Stimulated activated CD8-positive, alpha-beta memory T cell treated with anti-CD3 and anti-CD28 coated beads, Interleukin-15, amount 100 ng/mL, for 24 hours (primary cell): ENCODE measurements at places on chromosomes 2 and 18.

DNA sequence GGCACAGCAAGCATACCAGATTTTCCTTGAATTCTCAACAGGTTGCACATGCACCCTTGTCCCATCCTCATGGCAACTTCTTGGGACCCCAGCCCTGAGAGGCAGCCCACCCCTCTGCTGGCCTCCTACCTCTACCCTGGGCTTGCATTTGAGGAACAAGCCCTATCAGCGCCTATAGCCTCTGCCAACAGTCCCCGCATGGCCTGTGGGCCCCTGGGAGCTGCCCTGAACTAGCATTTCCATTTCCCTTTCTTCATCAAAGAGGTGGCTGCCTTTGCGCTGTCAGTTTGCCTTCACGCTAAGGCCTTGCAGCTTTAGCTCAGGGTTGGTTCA lies 5.4 kb upstream of the ZAP70 start:
- no peak for DNase-seq

- DNase-seq: no peak
These were observed 39.1 kb upstream of the GALNT3 start for GRCh38 chr2:165833156-165833555.

DNA sequence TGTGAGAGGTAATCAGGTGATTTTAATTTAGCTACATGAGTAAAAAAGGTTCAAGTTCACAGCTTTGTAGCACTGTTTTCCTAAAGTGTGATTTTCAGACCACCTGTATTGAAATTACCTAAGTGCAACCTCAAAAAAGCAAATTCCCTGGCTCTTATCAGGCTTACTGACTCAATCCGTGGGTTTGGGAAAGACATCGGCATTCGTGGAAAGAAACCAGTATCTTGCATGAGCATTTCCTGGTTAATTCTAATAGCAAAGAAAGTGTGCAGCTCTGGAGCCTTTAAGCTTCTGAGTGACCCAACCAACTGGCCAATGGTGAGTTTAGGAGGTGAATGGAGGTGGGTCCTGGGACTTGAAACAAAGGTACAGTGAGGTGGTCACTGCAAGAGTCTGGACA lies 300.9 kb downstream of the NBAS start:
- no peak for DNase-seq

- DNase-seq: no peak
These were observed 45.3 kb downstream of the BIRC6 start for GRCh38 chr2:32402091-32402490.

- no peak for DNase-seq
These were observed 355.0 kb downstream of the SS18 start for GRCh38 chr18:25735459-25735858.

DNA sequence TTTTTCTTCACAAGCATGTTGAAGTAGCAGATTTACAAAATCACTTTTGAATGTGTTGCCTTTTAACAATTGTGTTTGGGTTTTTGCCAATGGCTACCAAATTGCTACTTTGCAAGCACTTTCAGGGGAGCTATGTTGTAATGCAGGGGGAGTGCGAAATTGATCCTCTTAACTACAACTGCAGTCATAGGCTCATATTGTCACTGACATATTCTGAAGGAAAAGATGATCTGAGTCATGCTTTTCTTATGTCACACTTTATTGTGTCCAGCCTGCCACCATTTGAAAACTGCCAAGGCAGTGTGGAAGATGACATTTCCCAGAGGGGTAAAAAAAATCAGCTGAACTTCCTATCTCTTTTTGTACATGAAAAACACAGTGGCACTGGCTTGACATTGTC lies 74.9 kb downstream of the GPD2 start:
- DNase-seq: no peak

GRCh38 chr2:236180831-236181453 lies 12.8 kb upstream of the GBX2 start:
- no peak for DNase-seq

DNA sequence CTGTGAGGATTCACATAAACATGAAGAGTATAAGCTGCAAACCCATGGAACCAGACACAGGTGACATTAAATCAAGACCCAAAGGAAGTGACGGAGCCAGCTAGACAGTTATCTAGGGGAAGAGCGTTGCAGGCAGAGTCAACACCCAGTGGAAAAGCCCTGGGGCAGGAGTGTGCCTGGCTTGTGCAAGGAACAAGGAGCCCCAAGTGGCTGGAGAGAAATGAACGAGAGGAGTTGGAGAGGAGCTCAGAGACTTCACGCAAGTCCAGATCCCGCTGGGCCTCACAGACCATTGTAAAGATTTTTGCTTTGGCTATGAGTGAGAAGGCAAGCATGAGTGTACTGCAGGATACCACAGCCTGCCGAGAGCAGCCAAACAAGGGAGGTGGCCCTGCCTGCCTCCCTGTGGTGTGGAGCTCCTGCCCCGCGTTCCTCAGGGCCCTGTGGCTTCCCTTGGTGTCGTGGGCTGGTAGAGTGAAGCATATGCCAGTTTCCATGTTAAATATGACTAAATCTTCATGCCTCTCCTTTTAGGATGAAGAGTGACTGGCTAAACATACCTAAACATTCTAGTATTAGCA lies 88.2 kb downstream of the SP3 start:
- DNase-seq: no peak

DNA sequence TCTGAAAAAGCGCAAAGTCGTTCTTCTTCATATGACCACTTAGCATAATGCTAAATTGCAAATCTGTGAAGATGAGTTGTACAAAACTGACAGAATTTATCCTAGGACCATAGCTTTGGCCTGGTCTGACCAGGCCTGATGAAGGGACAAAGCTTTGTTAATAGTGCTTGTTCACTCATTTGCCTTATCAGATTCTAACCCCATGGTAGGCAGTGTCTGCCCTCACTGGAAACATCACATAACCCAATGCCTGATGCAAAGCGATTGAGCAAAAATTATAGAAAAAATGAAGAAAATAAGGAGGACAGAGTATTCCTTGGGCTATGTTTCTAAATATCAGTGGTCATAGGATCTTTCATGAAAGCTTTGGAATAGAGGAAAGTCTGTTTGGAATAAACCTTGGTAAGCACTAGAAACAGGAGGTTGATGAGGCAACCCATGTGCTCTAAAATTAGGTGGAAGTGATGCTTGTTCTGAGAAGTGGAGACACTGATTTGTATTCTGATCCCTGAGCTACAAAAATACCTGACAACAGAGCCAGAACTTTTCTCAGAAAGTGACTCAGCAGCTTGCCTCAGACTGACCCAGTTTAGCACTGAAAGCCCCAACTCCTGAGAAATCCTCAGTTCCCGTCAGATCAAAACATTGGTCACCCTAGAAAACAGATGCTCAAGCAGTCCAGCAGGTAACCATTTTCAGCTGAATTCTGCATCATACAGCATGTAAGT lies 131.4 kb upstream of the MAPRE2 start:
- no peak for DNase-seq

DNA sequence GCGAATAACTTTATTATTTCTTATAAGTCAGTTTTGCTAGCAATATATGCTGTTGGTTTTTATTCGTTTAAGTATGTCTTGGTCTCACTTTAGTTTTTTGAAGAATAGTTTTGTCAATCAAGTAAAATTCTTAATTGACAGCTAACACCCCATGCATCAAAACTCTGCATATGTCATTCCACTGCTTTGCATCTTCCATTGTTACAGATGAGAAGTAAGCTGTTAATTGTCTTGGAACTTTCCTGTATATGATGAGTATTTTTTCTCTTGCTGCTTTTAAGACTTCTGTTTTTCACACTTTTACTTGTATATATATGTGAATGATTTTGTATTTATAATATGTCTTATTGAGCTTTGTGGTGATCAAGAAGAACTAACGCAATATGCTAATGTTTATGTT lies 1048.4 kb downstream of the CNTNAP5 start:
- no peak for DNase-seq

DNA sequence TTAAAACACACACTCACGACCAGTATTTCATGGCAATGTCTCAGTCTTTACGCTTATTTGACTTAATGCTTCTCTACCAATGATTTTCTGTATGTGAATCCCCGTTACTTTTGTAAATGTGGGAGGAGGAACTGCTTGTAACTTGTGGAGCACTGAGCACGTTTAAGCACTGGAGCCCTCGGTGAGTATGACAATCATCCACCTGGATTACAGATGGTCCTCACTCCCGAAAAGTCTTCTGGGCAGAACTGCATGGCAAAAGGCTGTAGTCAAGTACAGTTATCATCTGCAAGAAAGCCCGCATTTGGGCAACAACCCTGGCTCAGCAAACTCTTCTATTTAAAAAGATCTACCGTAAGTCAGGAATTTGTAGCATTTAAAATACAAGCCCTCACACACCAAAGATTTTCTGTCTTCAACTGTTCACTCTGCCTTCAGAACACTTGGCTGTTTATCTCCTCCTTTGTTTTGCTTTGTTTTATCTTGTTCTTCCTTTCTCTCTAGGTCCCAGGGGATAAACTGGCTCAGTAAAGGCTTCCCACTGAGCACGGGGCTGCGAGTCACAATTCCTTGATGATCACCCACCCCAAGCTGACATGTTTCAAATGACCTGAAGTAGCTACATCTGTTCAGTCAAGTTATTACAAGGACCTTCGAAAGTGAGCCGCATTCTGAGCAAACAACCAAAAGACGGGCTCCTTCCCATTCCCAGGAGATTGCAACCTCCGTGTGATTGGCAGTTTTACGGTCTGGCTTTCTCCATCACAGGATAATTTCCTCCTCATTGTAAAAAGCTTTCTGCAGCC lies 102.2 kb downstream of the DLGAP1 start:
- no peak for DNase-seq

DNA sequence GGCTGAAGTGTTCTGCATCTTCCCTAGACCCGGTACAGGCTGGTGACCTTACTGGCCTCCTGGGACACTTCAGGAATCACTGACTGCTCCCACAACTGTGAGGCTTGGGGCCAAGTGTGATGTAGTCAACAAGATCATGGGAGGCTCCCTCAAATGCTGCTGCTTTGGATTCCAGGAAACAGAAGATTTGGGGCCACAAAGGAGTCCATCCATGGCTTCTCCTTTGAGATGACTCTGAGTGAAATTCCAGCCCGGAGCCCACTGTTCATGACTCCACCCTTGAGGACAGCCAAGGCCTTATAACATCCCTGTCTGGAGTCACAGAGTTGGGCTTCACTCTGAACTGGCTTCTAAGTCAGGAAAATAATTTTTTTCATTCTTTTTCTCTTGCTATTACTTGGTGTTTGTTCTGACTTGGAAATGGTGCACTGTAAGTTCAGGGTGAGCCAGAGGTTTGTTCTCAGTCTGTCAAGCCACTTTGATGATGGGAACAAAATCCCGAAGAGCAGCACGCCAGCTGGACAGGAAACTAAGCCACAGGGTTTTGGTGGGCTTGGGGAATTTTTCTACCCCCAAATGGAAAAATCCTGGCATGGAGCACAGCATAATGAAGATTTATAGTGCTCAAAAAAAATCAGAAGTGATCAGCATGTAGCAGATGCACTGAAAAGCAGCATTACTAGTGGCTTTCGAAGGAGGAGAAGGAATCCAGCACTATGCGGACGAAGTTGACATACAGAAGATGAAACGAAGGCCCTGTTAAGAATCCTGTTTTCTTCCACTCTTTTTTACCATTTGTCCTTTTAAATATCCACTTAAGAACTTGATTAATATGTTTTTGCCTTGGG lies 98.1 kb upstream of the ZFP36L2 start:
- DNase-seq: no peak

- no peak for DNase-seq
These were observed 67.1 kb downstream of the DIS3L2 start for GRCh38 chr2:232028631-232029030.

DNA sequence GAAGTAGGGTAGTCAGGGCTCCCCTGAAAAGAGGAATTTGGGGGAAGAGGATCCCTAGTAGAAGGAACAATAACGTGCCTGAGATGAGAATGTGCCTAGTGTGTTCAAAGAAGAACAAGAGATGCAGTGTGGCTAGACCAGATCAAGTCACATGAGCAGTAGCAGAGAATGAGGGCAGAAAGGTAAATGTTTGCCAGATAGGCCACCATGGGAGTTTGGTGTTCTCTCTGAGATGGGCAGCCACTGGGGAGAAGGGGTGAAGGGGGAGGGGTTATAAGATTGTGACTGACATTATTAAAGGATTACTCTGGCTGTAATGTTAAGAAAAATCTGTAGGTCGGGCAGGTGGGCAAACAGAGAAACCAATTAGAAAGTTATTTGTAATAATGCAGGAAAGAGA lies 166.0 kb downstream of the LCLAT1 start:
- DNase-seq: no peak

DNA sequence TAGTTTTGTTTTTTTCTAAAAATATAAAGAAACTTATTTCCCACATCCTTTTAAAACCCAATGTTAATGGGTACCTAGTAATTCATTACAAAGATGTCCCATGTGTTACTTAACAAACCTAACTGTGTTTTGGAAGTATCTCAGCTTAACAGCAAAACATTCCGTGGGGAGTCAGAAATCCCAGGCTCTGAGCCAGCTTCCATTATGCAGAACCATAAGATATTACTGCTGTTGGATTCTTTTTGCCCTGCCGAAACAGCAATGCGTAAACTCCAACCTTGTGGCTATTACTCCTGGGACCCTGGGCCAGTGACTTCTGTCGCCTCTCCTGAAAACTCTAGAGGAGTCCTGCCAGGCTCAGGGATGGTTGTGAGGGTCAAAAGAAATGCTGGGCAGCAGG lies 174.1 kb downstream of the UXS1 start:
- no peak for DNase-seq

- no peak for DNase-seq
These were observed 2.8 kb upstream of the PPP4R3B start for GRCh38 chr2:55620123-55620779.

GRCh38 chr2:175001566-175001965 lies 3.6 kb downstream of the CHN1 start:
- DNase-seq: no peak

GRCh38 chr2:174681099-174682006 lies 82.9 kb downstream of the CHRNA1 start:
- no peak for DNase-seq

DNA sequence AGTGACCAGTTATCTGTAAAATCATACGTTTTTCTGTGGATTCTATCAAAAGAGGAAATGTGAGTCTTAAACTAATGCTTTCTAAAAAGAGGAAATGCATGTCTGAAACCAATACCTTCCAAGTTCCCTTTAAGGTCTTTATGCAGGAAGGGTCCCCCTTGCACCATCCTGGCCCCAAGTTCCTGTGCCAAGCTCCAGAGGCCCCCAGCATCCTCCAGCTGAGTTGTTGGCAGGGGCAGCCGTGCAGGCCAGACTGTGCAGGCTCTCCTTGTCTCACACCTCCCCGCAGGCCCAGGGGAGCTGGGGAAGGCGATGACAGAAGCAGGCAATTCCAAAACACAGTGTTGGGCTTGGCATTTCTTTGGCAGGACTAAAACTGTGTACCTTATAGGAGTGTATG lies 39.2 kb downstream of the DPYSL5 start:
- no peak for DNase-seq

- no peak for DNase-seq
These were observed 112.9 kb downstream of the THADA start for GRCh38 chr2:43482961-43483360.
